ENCODE measurements at places on chromosomes 2 and 18. TPM values are rescaled to one million over a fixed set of nuclear protein-coding genes. Genes with fewer than 3 reads are reported as not detected.

Gene ANKRD12
- 23.3 TPM for total RNA-seq

Gene TCF23
- not detected for total RNA-seq

Gene RGPD3
- 0.51 TPM for total RNA-seq

Gene QPCT
- 4.0 TPM for total RNA-seq

DNA sequence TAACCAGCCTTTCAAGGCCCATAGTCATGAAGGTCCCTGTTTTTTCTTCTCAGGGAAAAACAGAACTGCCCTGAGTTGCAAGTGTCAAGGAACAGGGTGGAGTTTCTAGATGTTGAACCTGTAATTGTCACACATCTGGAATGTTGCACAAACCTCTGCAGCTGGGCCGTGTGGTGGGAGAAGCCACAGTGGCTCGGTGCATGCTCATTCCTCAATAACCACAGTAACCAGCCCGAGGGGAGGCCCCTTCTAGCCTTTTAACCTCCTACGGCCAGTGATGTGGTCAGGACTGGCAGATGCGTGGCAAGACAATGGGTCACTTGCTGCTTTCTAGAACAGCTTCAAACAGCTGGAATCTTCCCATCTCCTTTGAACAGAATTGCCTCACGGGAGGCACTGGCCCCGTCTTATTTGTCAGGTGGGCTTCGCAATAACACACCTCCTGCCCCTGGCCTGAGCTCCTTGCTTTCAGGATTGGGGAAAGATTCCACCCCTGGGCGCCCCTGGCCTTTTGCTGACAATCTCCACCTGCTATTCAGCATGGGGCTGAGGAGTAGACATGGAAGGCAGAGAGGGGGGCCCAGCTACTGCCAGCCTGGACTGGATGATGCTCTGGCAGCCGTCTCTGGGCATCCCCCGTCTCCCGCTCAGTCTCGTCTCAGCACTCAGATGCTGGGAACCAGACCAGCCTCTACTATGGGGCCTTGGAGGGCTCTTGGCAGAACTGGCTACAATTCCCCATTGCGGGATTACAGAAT lies 102.9 kb downstream of the KLHL29 start:
- no peak for DNase-seq

DNA sequence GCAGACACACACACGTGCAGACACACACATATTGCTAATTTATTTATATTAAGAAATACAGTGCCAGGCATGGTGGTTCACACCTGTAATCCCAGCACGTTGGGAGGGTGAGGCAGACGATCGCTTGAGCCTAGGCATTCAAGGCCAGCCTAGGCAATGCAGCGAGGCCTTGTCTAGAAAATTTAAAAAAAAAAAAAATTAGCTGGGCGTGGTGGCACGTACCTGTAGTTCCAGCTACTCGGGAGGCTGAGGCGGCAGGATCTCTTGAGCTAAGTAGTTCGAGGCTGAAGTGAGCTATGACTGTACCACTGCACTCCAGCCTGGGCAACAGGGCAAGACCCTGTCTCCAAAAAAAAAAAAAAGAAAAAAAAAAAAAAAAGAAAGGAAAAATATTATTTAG lies 28.8 kb downstream of the ANXA4 start:
- DNase-seq: no peak

- peak; percentile 44 for DNase-seq
These were observed 66.7 kb upstream of the RPL31 start for GRCh38 chr2:100935372-100935752.

- DNase-seq: no peak
These were observed 231.3 kb downstream of the KCNE4 start for GRCh38 chr2:223283329-223283728.

GRCh38 chr2:205370726-205371125 lies 311.6 kb upstream of the NRP2 start:
- no peak for DNase-seq

GRCh38 chr2:203982276-203982675 lies 45.7 kb downstream of the ICOS start:
- DNase-seq: no peak

DNA sequence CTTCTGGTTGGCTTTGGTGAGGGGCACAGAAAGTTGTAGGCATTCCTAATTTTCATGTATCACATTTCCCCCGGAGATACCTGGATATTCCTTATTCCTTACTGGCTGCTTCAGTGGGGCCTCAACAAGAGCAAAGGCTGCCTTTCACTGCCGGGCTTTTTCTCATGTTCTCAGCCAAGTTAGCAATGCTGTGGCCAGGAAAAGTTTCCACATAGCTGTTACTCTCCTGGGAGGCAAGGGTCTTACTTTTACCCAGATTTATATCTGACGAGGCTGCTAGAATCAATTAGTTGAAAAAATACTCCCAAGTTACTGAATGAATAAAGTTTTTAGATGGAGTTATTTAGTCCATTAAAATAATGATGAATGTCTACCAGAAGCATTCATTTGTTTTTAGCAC lies 230.5 kb downstream of the ZNF407 start:
- DNase-seq: no peak

Data from dermis blood vessel endothelial cell (primary cell).